ENCODE measurements at places on chromosomes 3 and 15. TPM values are rescaled to one million over a fixed set of nuclear protein-coding genes. Genes with fewer than 3 reads are reported as not detected.

- no peak for DNase-seq
Observed at GRCh38 chr3:66199089-66199473, 21.7 kb upstream of the SLC25A26 start.

- no peak for DNase-seq
Observed at GRCh38 chr3:46942481-46943236, 33.9 kb downstream of the CCDC12 start.

Gene FAM174B
- total RNA-seq, result 2.6 TPM

Gene INSYN1
- not detected for total RNA-seq

Gene COL6A5
- total RNA-seq, result not detected

DNA sequence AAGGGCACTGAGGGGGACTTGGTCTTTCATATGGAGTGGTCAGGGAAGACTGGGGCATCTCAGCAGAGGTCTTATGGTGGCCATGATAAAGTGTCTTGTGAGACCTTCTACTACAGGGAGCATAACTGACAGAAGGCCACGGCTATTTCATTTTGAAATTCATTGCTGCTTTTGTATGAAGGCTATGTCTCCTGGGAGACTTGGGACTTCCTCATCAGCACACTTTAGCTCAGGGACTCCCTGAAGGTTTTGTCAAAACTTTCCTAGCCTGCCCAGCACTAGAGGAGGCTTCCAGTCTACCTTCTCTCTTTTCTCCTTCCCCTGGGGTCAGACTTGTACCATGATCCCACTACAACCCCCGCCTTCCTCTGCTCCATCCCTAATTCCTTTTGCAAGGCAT lies 77.2 kb upstream of the RASGRF1 start:
- DNase-seq, result no peak

Gene OR4F6
- total RNA-seq, result not detected

DNA sequence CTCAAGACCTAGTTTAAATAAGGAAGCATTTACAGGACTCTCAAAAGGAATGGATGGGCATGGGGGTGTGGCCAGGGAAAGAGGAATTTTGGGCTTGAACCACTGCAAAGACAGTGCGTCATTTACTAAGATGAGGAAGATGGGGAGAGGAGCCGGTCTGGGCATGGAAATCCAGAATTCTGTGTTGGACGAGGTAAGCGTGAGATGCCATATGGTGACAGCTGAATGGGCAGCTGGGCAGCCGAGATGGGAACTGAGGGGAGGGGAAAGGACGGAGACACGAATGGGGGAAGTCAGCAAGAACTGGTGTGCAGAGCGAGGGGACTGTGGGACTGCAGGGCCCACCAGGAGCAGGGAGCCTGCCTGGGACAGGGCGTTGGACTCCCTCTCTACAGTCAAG lies 24.2 kb downstream of the TMEM44 start:
- DNase-seq, result no peak

Gene NMD3
- 74.9 TPM for total RNA-seq

Gene NEK11
- 1.6 TPM for total RNA-seq

DNA sequence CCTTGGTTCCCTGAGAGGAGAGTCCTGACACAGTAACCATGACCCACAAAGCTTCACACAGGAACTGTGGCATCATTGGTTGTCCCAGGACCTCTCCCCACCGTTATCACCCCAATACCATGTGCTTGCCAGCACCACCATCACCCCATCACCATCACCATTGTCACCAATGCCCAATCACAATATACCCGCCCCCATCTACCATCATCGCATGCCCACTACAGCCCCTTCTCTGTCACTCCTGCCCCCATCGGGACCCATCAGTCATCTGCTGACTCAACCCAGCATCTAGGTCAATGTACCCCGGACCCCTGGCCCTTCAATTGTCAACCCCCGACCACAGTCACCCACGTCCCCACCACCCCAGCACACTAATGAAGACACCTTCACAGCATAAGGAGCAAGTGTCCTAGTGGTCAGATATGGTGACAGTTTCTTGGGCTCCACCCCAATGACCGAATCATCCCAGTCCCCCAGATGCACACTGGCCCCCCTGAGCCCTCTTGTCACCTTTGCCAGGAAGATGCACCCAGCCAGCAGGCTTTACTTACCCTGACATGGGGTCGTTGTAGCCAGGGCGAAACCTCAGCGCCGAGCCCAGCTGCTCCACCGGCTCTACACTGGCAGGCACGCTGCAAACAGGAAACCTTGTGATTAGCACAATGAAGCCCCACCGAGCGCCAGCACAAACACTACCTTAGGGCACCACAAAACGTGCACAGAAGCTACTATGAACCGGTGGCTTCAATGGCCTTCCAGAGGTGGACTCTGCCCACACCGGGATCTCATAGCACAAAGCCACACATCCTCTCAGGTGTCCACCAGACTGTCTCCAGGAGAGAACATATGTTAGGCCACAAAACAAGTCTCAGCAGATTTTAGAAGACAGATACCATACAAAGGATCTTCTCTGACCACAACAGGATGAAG lies 25.1 kb downstream of the SHISA5 start:
- DNase-seq, result peak; percentile 80

DNA sequence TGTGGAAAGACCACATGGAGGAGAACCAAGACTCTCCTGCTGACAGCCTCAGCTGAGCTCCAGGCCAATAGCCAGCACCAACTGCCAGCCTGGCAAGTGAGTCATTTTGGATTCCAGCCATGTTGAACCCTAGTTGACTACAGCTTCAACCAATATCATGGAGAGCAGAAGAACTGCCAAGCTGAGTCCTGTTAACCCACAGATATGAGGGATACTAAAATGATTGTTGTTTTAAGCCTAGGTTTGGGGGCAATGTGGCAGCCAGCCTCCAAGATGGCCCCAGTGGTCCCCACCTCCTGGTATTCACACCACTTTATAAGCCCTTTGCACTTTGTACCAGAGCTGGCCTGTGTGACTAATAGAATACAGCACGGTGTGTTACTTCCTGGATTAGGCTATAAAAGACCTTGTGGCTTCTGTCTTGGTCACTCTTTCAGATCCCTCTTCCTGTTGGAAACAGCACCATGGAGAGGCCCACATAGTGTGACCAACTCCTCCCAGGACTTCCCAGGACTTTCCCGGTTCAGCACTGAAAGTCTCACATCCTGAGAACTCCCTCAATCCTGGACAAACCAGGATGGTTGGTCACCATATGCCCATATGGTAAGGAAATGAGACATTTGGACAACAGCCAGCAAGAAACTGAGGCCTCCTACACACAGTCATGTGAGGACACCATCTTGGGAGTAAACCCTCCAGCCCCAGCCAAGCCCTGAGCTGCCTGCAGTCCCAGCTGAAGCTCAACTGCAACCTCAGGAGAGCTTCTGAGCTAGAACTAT lies 32.4 kb upstream of the CDV3 start:
- DNase-seq, result no peak

DNA sequence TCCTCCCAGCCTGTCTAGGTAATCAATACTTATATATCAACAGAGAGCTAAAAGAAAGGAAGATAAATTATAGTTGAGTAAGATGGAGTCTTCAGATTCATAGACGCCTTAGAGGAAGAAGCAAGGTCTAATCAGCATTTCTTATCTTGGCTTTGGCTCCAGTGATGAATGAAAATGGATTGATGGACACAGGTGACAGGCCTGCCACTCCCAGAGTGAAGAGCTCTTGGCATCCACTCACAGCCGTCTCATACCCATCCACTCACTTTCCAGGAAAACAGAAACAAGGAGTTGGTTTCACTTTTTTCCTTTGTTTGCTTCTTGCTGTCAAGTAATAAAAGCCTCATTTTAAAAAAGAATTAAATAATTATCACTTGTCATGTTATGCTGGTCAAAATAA lies 168.2 kb downstream of the MFSD1 start:
- DNase-seq, result no peak

- DNase-seq, result no peak
Observed at GRCh38 chr3:157104928-157105652, 54.9 kb downstream of the CCNL1 start.

DNA sequence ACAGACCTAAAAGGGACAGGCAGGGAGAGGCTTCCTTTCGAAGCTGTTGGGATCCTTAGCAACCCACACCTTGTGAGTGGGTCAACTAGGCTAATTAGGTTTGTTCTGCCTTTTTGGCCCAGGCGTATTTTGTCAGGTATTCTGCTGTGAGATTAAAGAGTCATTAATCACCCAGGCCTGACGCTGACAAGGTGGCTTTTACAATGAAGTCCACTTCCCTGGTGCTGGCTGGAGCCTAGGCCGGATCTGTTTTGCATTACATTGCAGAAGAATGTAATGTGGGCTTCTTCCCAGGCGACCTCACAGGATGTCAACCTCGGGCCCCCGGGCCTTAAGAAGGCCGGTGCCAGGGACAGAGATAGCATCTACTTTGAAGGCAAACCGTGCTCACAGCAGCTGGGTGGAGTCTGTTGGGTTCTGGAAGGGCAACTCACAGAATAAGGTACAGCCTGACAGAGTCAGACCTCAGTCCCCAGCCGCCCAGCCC lies 76.9 kb downstream of the HES1 start:
- DNase-seq, result no peak

Gene CHRD
- total RNA-seq, result not detected

Gene FES
- 4.1 TPM for total RNA-seq

- no peak for DNase-seq
Observed at GRCh38 chr15:81256916-81257315, 60.2 kb downstream of the IL16 start.

DNA sequence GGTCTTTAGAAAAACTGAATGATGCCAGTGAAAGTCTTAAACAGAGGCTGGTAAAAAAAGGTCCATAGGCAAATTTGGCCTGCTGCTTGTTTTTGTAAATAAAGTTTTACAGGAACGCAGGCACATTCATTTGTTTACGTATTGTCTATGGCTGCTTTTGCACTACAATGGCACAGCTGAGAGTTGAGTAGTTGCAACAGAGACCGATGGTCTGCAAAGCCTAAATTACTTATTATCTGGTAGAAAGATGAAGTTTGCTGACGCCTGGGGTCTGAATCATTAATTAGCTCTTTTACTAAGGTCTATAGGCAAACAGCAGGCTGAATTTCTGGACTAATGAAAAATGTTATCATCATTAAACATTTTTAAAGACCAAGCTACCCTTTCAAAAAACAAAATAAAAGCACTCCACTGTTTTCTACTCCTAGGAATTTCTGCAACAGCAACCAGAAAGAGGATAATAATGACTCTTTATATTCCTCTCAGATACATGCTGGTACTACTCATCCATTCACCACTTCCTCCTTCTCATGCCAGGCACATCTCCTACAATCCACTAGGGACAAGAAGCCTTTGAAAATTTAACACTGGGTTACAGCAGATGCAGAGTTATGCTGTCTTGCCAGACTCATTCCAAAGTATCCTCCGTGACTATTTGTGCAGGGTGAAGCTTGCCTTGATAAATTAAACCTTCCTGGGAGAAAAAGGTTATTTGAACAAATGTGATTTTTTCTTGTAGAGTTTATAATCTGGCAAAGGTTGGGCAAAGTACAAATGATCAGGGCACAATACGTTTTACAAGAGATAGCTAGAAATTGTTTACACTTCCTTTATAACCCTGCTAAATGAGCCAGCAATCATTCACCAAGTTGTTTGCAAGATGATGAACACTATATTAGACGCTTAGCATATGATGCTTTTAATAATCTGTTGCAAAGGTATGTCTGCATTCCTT lies 6.0 kb downstream of the GATM start:
- DNase-seq, result no peak

Measured in activated CD8-positive, alpha-beta T cell treated with anti-CD3 and anti-CD28 coated beads for 36 hours (primary cell).